Ascending aorta (tissue), 2 donors: ENCODE measurements at places on chromosomes 12 and 14.

GRCh38 chr12:116540622-116541152 lies 18.5 kb upstream of the MAP1LC3B2 start:
- DNase-seq, result no peak

DNA sequence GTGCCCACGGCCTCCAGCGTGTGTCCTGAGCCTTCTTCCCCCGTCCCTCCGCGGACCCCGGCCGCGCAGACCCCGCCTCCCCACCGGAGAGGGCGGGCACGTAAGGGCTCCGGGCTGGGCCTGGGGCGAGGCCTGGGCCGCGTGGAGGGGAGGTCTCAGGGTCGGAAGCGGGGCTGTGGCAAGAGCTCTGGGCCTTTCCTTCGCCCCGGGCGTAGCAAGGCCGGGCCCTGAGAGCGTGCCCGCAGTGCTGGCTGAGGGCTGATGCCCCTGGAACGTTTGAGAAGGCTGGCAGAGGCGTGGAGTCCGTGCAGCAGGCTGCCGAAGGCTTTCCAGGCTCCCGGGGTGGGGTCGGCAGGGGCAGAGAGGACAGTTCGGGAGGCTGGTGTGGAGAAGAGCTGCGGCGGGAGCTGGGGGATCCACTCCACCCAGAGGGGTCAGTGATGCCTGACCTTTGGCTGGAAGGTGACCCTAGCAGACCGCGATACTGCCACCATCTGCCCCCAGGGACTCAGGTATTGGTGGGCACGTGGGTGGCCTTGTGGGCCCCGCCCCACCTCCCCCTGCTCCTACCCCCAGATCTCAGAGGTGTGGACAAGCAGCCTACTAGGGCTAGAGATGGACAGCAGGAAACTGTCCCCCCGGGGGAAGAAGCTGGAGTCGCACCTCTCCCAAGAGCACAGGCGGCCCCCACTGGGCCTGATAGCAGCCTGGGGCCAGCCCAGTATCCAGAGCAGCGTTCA lies 558 bp downstream of the TEX22 start:
- no peak for DNase-seq

- DNase-seq, result no peak
Observed at GRCh38 chr14:25944020-25944419, 653.8 kb downstream of the NOVA1 start.

DNA sequence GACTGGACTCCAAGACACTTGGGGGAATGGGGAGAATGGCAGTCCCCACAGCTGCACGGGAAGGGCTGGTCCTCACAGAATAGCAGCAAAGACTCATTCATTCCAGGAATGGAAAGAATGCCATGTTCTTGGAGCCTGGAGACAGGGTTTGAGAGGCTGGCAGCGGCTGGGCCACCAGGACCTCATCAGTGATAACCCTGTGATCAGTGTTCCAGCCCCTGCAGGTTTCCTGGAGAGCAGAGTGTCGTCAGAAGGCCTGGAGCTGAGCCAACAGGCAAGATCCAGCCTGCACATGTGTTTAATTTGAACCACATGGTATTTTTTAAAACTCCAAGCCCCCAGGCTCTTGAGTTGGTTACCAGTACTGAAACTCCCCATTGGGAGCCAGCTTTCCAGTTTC lies 11.3 kb downstream of the BDKRB1 start:
- DNase-seq, result no peak
